Glutamatergic neuron (in vitro differentiated cells): ENCODE measurements at places on chromosomes 1 and 21. TPM values are rescaled to one million over a fixed set of nuclear protein-coding genes. Genes with fewer than 3 reads are reported as not detected.

The RPE65 gene
- total RNA-seq = not detected

The FLG2 gene
- total RNA-seq = not detected

The TP73 gene
- 13.0 TPM for total RNA-seq

The PCSK9 gene
- 2.1 TPM for total RNA-seq

The OTUD3 gene
- total RNA-seq = 11.4 TPM

The TNFRSF18 gene
- total RNA-seq = 3.0 TPM

The LCE3E gene
- not detected for total RNA-seq

The KRTAP19-1 gene
- not detected for total RNA-seq

The NBPF8 gene
- total RNA-seq = 2.6 TPM

The FAM167B gene
- 2.5 TPM for total RNA-seq

The ENTREP3 gene
- 51.2 TPM for total RNA-seq

The FCER1A gene
- total RNA-seq = not detected

The VTCN1 gene
- not detected for total RNA-seq

The NHLH2 gene
- total RNA-seq = 255 TPM

The ADAMTS5 gene
- 22.5 TPM for total RNA-seq

The TGFB2 gene
- 2.0 TPM for total RNA-seq

The C1orf115 gene
- total RNA-seq = 30.5 TPM

The GBP6 gene
- not detected for total RNA-seq

The CD34 gene
- 0.20 TPM for total RNA-seq
